HTR-8/SVneo (cell line): ENCODE measurements at places on chromosomes 6 and 20.

DNA sequence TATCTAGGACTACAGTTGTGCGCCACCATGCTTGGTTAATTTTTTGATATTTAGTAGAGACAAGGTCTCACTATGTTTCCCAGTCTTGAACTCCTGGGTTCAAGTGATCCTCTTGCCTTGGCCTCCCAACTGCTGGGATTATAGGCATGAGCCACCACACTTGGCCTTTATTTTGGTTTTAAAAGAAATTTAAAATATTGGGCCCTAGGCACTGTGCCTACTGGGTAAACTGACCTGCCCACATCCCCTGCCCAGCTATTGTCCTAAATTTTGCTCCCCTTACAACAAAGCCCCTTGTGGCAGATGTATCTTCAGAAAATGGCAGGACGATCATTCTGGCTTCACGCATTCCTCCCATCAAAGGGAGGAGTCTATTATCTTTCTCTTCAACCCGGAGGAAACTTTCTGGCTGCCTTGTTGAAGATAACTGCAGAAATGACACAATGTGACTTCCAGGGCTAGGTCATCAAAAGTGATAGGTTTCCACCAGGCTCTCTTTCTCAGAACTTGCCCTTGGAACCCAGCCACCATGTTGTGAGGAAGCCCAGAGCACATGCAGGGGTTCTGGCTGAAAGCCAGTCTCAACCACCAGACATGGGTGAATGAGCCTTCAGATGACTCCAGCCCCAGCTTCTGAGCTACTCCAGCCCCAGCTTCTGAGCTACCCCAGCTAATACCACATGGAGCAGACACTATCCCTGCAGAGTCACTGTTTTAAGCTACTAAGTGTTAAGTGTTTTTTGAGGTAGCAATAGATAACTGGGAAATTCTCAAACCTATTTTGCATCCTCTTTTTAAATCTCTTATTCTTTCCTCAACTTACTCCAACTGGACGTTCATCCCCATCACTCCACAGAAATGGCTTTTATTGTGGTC, 4.6 kb upstream of the GUCA1B start:
- no peak for DNase-seq

GRCh38 chr6:44725070-44725469, 337.6 kb downstream of the CDC5L start:
- DNase-seq = no peak

DNA sequence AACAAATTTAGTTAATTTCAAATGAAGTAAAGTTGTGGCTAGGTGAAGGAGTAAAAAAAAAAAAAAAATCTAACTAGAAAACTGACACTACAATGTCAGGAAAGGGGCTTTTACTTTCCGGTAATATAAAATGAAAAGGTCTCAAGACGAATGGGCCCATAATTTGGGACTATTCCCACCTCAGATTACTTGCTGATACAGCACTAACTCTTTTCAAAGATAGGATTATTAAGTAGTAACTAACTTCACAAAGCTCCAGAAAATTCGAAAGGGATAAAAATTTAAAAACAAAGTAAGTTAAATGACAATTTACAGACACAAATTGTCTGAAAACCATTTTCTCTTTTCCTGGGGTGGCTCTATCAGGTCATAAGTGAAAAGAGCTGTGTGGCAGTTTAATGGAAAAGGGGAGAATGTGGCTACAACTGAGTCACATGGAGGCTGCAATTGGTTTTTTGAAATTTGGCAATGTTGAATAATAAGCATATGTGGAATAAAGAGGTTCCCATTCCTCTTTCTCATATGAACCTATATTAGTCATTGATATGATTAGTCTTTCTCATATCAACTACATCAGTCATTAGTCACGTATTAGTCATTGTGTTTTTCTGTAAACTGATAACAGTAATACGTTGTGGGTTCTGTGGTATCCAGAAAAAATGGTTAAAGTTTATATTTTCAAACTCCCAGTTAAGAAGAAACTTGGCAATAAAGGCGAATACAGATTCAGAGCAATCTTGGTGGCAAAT, 78.0 kb downstream of the RWDD2A start:
- peak; percentile 17 for DNase-seq

GRCh38 chr6:106974336-106974998, at the start of gene CD24:
CD24 (minus strand) TSS chr6:106974729; CDS start chr6:106974646, 83 bp downstream.
- peak; percentile 38 for DNase-seq

- no peak for DNase-seq
Observed at GRCh38 chr6:109429496-109429895, 10.9 kb downstream of the PPIL6 start.

GRCh38 chr6:67888886-67889681, 746.0 kb upstream of the ADGRB3 start:
- peak; percentile 10 for DNase-seq

DNA sequence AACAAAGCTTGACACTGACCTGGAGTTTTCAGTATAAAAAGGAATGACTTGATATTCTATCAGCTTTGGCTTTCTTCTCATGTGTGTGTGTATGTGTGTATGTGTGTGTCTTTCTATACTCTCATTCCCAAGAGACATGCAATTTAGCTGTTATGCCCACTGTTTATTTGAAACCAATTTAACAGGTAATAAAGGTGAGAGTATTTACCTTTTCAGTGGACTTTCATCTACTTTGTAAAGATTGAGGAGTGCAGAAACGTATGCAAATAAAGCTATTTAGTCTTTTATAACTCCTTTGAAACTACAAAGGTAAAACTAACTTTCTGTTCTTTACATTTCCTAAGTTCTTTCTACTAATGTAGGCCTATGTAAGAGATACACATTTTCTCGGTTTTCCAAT, 103.5 kb upstream of the HS3ST5 start:
- DNase-seq = no peak

- no peak for DNase-seq
Observed at GRCh38 chr20:48629069-48629959, 198.5 kb downstream of the PREX1 start.

- DNase-seq = no peak
Observed at GRCh38 chr20:11376420-11376819, 541.3 kb upstream of the BTBD3 start.

DNA sequence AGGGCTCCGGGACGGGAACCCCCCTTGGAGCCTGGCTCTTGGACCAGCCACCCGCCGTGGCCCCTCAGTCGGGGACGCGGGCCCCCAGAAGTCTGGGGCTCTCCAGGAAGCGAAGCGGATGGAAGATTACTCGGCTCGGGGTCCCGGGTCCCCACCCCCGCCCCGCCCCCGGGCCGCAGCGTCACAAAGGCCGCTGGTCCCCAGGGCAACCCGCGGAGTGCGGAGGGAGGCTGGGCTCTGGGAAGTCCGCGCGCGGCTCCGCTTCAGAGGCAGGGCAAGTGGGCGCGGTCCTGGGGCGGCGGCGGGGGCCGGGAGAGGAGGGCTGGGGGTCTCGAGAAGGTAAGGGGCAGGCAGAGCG, at the start of gene FNDC11:
Gene FNDC11, plus strand, starts transcription at position 227 of the 358 bp plus-strand sequence. CDS start 1,505 bp downstream, outside the sequence.
- no peak for DNase-seq

- no peak for DNase-seq
Observed at GRCh38 chr6:114435985-114436384, 93.2 kb upstream of the HS3ST5 start.

GRCh38 chr6:67914419-67914818, 720.7 kb upstream of the ADGRB3 start:
- DNase-seq = no peak

DNA sequence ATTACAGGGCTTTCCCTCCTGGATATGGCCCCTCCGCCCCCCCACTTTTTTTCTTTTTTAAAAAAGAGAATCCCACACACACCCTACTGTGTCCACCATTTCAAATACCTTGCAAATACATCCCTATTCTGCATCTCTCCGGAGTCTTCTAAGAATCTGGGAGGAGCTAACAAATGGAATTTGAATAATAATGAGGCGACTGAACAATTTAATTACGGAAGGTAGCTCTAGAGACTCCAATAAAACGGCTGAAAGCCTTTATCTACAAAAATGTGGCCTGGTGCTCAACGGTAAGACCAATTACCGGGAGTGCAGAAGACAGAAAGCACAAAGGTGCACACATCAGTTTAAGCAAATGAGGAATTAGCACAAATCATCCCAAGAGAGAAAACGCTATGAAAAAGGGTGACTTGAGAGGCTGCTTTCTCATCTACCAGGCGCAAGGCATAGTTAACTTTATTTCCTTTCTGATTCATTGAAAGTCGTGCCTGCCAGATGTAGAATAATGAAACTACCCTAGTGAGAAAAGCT, 1.8 kb downstream of the RRAGD start:
- DNase-seq = no peak

- DNase-seq = no peak
Observed at GRCh38 chr6:79188885-79189480, 45.5 kb downstream of the HMGN3 start.

GRCh38 chr6:41256383-41256782, 28.2 kb downstream of the TREML4 start:
- DNase-seq = no peak

- no peak for DNase-seq
Observed at GRCh38 chr6:37491171-37491829, 8.4 kb downstream of the CCDC167 start.

- DNase-seq = no peak
Observed at GRCh38 chr20:37636212-37636975, 57.4 kb upstream of the CTNNBL1 start.

DNA sequence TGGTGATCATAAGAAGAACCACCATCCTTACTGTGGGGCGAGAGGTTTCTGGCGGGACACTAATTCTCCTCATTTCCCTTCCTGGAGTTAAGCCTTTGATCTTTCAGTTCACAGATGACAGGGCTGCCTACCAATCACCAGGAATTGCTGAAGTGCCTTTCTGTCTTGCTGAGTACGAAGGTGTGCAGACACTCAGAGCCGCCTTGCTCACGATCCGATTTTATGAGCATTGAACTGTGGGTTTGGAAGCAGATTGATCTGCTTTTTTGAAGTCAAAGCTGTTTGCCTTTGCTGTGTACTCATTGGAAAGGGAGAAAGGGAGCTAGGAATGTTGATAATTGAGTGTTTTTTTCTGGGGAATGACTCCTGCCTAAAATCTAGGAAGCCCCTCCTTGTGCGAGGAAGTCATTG, 129.1 kb upstream of the SALL4 start:
- no peak for DNase-seq

- peak; percentile 62 for DNase-seq
Observed at GRCh38 chr6:55694148-55694547, 115.2 kb upstream of the HMGCLL1 start.

- no peak for DNase-seq
Observed at GRCh38 chr6:161379834-161380582, 106.1 kb upstream of the AGPAT4 start.

GRCh38 chr6:32842690-32843089, 1.2 kb downstream of the PSMB8 start:
- DNase-seq = no peak

GRCh38 chr6:128124713-128125112, 223.9 kb upstream of the THEMIS start:
- DNase-seq = no peak

- DNase-seq = no peak
Observed at GRCh38 chr6:12024699-12025434, 12.8 kb downstream of the HIVEP1 start.

GRCh38 chr6:113842165-113842564, 15.0 kb upstream of the MARCKS start:
- no peak for DNase-seq

- no peak for DNase-seq
Observed at GRCh38 chr20:22418738-22419137, 165.6 kb downstream of the FOXA2 start.

DNA sequence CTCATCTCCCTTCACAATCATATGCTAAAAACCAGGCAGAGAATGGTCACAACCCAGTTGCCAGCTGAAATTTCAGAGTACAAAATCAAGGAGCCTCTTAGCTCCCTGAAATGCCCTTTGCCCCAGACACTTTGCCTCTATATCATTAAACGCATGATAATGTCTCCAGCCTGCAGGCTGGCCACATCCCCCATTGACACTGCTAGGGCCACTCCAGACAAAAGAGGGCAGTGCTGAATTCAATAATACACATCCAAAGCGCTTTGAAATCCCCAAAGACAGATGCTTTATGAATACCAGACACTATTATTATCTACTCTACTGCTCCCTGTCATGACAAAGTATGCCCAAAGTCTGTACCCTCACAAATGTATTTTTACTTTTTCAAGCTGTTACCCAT, 348.3 kb upstream of the POU3F2 start:
- DNase-seq = no peak

GRCh38 chr6:15480525-15480924, 182.3 kb downstream of the DTNBP1 start:
- no peak for DNase-seq

DNA sequence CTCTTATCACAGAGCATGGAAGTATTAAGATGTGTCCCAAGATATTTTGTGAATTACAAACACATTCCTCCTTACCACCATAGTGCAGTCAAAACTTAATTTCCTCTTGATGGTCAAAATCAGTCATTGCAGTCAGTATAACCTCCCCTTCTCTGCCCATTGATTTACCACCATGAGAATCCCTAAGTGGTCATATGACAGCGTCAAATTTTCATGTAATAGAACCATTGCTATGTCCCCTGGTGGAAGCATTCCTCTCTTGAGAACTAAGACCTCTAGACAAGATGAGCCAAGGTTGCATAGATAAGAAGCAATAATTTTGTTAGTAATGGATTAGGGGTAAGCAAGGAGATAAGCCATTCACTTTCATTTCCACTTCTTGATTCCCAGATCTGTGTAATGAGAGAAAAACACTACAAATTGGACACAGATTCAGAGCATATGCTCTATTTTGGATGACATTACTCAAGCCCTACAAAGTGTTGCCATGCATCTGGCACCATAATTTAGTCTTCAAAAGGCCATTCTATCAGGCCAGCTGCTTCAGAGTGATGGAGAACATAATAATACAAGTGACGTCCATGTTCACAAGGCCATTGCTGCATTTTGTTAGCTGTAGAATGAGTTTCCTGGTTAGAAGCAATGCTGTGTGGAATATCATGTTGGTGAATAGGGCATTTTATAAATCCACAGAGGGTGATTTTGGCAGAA, 49.6 kb upstream of the PDE7B start:
- DNase-seq = no peak

DNA sequence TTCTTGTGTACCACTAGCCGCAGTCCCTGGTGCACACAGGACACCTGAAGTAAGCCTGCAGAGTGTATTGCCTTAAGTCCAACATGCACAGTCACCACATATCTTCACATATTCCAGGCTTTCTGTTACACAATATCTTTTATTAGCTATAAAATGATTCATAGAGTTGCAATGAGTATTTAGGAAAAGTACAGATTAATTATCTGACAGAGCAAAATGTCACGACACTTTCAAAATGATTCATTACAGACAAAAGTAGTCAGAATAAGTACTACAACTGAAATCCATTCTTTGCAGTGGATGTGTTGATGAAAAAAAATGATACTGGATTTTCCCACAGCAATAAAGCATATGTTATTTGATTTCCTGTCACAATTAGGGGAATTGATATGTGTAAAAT, 199.5 kb upstream of the ASCC3 start:
- peak; percentile 20 for DNase-seq

- DNase-seq = peak; percentile 22
Observed at GRCh38 chr6:52990342-52990741, 4.7 kb downstream of the GSTA4 start.

GRCh38 chr6:62645274-62645673, 359.2 kb upstream of the KHDRBS2 start:
- DNase-seq = no peak

DNA sequence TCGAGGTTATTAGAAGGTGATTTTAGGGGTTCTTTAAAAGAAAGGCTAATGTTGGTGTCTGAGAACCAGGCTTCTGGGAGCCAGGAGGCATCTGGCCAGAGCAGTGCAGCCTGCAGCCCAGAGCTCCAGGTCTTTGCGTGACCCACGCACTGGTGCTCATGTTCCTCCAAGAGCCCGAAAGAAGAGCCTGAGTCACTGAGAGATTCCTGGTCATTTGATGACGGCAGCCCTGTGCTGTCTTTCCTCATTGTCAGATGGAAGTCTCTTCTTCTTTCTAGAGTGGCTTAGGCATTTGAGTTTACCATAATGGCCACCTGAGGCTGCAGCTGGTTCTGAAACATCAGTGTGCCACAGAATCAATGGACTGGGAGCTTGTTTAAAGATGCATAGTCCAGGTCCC, 46.4 kb downstream of the CD109 start:
- DNase-seq = no peak
